GM12891 (cell line): ENCODE measurements at places on chromosomes 7 and 10.

DNA sequence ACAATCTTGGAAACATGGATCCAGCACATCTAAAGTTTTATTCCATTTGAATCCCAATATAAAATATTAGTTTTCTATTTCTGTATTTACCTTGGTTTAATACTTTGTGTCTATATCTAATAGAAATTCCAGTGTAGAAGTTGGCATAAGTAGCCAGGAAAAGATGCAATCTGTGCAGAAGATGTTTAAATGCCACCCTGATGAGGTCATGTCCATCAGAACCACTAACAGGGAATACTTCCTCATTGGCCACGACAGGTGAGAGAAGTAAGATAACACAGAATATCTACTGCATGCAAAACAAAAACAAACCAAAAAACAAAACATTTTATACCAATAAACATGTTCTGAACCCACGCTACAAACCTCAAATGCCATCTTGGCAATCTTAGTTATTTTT is 15.7 kb downstream of the PLEKHS1 start:
- no peak for DNase-seq

GRCh38 chr7:133912916-133913697 is 214.0 kb upstream of the LRGUK start:
- no peak for DNase-seq

DNA sequence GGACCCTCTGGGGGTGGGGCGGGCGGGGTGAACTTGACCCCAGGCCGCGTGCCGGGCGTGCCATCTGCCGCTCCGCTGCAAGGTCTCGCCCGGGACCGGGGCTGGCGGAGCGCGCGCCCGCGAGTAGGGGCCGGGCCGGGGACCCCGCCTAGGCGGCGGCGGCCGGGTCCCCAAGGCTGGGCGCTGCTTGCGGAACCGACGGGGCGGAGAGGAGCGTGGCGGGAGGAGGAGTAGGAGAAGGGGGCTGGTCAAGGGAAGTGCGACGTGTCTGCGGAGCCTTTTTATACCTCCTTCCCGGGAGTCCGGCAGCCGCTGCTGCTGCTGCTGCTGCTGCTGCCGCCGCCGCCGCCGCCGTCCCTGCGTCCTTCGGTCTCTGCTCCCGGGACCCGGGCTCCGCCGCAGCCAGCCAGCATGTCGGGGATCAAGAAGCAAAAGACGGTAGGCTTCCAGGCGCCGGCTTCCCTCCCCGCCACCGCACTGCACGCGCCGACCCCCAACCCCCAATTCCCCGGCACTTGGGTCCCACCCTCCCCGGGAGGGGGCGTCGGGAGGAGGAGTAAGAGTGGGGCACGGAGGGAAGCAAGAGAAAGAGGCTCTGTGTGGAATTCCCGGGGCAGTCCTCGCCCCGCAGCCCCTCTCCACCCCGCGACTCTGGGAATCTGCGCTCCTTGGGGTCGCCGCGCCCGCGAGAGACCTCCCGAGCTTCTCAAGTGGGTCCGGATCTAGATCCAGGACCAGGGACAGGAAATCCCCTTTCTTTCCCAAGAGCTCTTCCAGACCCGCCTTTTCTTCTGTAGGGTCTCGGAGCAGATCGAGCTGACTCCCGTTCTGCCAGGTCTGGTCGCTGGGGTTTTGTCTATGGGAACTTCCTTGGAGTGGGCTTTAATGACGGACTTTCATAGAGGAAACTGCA is at the start of gene PAPSS2:
Gene PAPSS2 (plus strand): TSS at position 308 of the 913 bp plus-strand sequence. CDS start 104 bp downstream, at position 412.
- DNase-seq, result peak; percentile 43

DNA sequence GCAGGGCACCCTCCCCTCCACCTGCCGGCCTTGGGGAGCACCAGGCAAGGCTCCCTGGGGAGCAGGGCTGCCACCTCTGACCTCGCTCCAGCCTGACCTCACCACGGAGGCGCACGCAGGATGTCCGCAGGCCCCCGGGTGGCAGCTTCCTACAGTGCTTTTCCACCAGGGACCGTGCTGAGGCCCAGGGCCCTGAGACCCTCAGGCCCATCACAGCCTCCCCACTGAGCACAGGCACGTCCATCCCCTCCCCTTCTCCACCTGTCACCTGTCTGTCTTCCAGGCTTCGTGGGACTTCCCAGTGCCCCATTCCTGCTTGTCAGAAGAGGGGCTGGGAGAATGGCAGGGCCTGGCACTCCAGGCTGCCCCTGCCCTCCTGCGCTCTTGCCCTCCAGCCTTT is 90.1 kb downstream of the LHPP start:
- DNase-seq, result no peak

DNA sequence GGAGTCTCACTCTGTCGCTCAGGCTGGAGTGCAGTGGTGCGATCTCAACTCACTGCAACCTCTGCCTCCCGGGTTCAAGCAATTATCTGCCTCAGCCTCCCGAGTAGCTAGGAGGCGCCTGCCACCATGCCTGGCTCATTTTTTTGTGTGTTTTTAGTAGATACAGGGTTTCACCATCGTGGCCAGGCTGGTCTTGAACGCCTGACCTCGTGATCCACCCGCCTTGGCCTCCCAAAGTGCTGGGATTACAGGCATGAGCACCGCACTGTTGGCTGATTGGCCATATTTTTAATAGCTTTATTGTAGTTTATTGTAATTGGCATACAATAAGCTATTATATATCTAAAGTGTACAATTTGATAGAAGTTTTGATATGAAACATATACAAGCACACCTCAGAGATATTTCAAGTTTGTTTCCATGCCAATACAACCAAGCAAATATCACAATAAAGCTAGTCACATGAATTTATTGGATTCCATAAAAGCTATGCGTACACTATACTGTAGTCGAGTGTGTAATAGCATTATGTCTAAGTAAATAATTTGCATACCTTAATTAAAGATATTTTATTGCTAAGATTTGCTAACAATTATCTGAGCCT is 5.6 kb downstream of the PLEKHS1 start:
- no peak for DNase-seq

DNA sequence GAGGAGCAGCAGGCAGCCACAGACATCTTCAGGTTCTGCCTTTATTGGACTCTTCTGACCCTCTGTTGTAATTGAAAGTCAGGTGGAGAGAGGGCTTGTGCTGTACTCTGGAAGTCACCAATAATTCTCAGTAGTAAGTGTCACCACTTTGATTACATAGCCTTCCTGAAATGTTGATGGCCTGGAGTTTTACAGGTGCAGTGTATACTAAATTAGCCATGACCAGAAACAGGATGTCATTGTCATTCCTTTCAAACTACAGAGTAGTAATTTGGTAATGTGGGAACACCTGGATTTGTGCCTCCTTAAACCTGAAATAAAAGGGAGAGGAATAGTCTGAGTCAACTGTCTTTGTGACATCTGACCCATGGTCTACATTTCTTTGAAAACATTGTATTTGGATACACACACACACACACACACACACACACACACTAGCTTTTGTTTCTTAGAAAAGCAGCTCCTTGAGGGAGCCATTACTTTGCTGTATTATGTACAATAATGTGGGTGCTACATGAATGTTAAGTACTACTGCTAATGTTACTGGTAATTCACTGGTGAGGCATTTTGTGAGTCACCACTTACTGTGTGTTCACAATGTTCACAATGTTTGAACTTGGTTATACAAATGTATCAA is 19.6 kb downstream of the ARL4A start:
- DNase-seq, result no peak

- DNase-seq, result no peak
Measured at GRCh38 chr10:4371691-4372295, 454.2 kb upstream of the AKR1E2 start.

GRCh38 chr7:11153694-11154093 is 180.0 kb downstream of the PHF14 start:
- DNase-seq, result no peak

GRCh38 chr10:113030453-113030852 is 80.4 kb downstream of the TCF7L2 start:
- no peak for DNase-seq

GRCh38 chr10:133018491-133018890 is 69.2 kb upstream of the ADGRA1 start:
- DNase-seq, result no peak

DNA sequence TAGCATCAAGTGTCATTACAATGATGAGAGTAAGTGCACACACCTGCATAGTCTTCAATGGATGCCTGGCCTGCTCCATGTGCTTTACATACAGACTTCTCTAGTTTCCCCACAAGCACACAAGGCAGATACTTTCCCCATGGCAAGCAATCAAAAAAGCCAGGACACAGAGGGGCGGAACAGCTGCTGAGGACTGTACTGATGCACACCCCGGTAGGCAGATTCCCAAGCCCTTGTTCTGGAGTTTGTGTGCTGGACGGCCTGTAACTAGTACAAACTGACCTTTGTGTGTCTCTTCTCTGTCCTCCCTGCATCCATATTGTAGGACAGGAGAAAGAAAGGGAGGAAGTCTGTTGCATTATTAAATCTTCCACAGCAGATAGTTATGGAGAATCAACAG is 25.8 kb downstream of the UBE2D4 start:
- no peak for DNase-seq

- no peak for DNase-seq
Measured at GRCh38 chr10:35324196-35324595, 12.1 kb upstream of the CCNY start.
